ENCODE measurements at places on chromosomes 2 and 18.

GRCh38 chr18:23922939-23923338, 91.6 kb upstream of the TTC39C start:
- no peak for DNase-seq

DNA sequence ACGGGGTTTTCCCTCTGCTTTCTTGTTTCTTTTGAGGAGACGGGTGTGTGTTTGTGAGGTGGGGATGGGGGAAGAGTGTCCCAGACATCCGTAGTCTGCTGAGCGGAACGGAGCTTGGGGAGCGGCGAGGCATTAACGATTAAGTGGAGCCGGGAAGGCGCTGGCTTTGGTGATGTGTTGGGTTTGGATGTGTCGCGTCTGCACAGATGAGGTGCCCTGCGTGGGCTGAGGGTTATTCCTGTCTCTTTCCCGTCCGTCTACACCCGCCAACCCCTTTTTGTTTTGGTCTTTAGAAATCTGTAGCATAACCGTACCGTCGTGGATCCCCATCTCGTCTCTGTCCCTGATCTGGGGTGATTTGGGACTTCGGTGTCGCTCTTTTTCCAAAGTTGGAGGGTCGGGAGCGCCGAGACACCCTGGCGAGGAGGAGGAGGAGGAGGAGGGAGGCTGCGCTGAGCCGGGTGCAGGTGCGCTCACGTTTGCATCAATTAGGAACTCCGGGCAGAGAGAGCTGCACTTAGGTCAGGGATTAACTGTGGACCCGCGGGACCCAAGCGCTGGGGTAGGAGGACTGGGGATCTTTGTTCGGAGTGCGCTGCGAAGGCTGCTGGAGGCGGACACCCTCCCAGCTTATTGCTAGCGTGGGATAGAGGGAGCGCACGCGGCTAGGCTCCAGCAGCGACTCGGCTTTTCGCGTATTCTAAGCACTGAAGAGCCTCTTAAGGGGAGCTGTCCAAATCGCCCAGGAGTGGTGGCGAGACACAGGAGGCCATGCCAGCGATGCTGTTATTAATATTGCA, 720.3 kb downstream of the DPP10 start:
- DNase-seq: peak; percentile 7

DNA sequence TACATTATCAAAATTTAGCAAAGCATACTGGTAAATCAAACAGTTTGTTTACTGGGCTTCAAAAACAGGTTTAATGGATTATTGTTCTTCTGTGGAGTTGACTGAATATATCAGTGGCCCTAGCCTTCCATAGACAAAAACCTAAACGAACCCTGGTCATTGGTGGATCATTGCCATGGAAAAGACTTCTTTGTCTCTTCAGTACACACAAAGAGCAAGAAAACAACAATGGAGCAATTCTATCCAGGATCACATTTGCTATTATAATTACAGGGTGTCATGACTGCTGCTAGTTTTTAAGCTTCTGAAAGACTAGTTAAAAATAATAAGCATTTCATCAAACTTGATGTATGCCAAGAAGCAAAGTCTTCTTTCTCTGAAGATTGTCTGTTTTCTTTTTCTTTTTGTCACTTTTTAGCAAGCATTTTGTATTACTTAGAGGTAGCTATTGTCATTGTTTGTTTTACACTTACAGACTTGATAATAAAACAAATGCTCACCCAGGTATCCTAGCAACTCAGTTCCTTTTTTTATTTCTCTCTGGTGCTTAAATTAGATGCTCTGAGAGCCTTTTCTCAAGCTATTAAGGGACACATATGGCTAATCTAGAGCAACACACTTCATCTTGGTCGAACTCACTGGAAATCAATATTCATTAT, 1228.7 kb upstream of the DDX18 start:
- DNase-seq: no peak

GRCh38 chr18:38307914-38308313, 742.3 kb upstream of the CELF4 start:
- no peak for DNase-seq

DNA sequence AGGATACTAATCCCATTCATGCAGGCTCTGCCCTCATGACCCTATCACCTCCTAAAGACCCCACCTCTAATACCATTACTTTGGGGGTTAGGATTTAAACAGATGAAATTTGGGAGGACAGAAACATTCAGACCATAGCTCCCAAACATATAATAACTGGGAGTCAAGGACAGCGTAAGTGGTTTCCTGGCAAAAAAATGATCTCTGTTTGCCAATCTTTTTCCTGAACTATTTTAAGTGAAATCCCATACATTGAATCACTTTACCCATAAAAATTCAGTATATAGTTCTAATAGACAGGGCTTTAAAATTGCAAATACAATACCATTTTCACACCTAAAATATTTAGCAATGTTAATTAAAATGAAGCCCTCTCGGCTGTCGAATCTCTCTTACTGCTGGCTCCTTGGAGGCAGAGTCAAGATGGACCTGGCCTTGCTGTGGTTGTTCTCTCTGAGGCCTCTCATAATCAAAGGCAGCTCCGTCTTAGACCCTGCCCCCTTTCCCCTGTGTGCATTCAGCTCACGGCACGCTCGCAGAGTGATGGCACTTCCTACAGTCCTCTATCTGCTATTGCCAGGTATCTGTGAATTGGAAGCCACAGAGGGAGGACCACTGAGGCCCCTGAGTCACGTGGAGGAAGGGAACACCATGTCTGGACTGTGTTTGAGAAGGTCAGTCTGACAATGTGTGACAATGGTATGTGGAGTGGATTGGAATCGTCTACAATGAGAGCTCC, 132.3 kb downstream of the UXS1 start:
- DNase-seq: no peak

GRCh38 chr2:223868005-223868404, 30.6 kb upstream of the AP1S3 start:
- DNase-seq: no peak

- DNase-seq: no peak
Observed at GRCh38 chr2:43460611-43461365, 135.1 kb downstream of the THADA start.

DNA sequence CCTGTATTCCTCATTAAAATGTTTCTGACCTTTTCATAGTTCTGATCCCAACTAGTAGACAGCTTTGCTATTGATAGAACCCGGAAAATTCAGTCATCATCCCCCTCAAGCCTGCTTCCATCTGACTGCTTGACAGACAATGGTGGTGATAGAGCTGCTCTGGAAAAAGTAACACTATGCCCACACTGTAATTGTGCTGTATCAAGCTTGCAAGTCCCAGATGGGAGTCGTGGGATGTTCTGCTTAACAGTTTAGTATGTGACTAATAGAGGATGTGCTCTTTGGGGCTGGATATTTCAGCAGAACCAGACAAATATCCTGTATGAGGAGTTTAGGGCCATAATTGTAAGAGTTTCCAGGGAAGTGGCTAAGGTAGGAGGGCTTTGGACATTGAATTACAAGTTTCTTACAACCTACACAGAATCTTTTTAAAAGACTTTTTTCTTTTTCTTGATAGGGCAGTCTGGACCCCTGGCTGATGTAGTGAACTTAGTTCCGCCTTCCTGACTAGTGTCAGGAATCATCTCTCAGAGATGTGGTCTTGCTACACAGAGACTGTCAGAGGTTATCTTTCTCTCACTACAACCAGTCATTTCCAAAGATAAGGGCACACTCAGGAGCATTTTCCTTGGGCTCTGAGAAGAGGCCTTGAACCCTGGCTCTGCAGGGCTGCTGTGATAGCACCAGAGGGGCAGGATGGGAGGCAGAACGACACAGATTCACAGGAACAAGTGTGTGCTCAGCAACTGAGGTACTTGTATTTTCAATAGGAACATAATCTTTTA, 158.0 kb upstream of the RBMS1 start:
- DNase-seq: no peak

- DNase-seq: no peak
Observed at GRCh38 chr2:196711625-196712024, 72.1 kb downstream of the CCDC150 start.

- DNase-seq: no peak
Observed at GRCh38 chr2:635687-636621, 41.3 kb downstream of the TMEM18 start.

- DNase-seq: no peak
Observed at GRCh38 chr2:199602896-199603717, 145.4 kb upstream of the SATB2 start.

GRCh38 chr2:224870341-224870740, 154.2 kb upstream of the CCDC195 start:
- peak; percentile 20 for DNase-seq

DNA sequence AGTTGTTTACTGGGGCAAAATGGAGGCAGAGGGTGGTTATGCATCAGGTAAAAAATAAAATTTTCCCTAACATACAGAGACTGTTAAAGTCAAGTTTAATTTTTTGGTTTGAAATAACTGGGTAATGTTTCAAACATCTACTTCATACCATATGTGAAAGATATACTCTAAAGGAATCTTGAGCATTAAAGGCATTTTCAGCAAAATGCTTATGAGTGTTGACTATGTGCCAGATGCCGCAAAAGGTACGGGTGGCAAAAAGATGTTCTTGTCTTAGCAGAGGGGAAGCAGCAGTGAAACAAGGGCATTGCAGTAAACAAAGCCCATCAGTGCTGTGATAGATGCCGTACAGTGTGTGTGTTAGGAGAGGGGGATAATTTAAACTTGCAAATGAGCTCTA, 263.1 kb upstream of the ID2 start:
- DNase-seq: no peak
